ENCODE measurements at places on chromosomes 2 and 18. TPM values are rescaled to one million over a fixed set of nuclear protein-coding genes. Genes with fewer than 3 reads are reported as not detected.

DNA sequence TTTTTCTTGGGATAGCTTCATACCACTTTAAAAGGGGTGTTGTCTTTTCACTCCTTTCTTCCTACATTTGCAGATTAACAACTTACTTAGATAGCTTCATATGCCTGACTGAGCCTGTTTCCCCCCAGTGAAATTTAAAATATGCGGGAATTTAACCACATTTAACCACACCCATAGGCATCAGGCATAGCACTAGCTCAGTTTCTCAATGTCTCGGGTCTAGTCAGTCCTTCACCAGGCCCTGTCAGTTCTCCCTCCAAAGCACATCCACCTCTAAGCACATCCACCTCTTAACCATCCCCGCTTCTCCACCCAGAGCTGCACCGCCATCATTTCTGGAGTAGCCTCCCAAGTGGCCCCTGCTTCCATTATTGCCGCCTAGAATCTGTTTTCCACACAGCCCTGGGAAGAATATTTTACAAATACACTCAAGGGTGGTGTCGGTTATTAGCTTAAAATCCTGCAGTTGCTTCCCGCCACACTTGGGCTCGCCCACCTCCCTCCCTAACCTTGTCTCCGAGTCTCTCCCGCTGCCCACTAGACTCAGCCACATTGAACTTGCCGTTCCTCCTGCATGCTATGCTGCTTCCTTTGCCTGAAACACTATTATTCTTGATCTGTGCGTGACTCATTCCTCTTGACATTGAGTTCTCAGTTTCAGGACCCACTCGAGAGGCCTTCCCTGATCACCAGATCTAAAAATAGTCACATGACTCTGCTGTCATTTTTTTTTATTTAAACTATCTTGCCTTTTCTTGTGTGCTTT, 68.3 kb downstream of the SPTBN1 start:
- H3K27ac ChIP-seq: peak overlapping the region; percentile 61
- no peak for DNase-seq
- peaks cover 30% of the 10 kb centered on the region for H3K4me1 ChIP-seq
- peaks cover 26% of the 10 kb centered on the region for H3K36me3 ChIP-seq
- H3K4me3 ChIP-seq: no peak overlapping the region

- peaks cover 65% of the 10 kb centered on the region for H3K4me1 ChIP-seq
- no peaks in the 10 kb centered on the region for H3K36me3 ChIP-seq
- H3K27me3 ChIP-seq: no peaks in the 10 kb centered on the region
- H3K4me3 ChIP-seq: no peak overlapping the region
Observed at GRCh38 chr2:64657411-64657810, 3.7 kb upstream of the SERTAD2 start.

- H3K27me3 ChIP-seq: no peaks in the 10 kb centered on the region
- H3K4me1 ChIP-seq: no peaks in the 10 kb centered on the region
- no peak overlapping the region for H3K4me3 ChIP-seq
- H3K27ac ChIP-seq: no peak overlapping the region
- no peaks in the 10 kb centered on the region for H3K36me3 ChIP-seq
Observed at GRCh38 chr2:49982871-49983270, 828.6 kb upstream of the FSHR start.

GRCh38 chr2:65377556-65378192, 54.7 kb downstream of the SPRED2 start:
- H3K4me3 ChIP-seq: no peak overlapping the region
- H3K4me1 ChIP-seq: peaks cover 10% of the 10 kb centered on the region
- H3K36me3 ChIP-seq: no peaks in the 10 kb centered on the region
- H3K27ac ChIP-seq: no peak overlapping the region
- no peak for DNase-seq

DNA sequence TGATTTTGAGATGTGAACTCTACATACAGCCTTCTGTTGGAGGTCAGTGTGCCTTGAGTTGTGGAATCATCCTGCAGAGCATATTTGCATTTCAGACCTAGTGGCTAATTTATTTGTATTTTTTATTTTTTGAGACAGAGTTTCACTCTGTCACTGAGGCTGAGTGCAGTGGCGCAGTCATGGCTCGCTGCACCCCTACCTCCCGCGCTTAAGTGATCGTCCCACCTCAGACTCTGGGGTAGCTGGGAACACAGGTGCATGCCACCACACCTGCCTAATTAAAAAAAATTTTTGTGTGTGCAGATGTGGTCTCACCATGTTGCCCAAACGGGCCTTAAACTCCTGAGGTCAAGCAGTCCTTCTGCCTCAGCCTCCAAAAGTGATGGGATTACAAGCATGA, 104.4 kb downstream of the ASXL3 start:
- H3K4me1 ChIP-seq: no peaks in the 10 kb centered on the region
- no peaks in the 10 kb centered on the region for H3K27me3 ChIP-seq

- H3K4me1 ChIP-seq: peaks cover 50% of the 10 kb centered on the region
- peak; percentile 36 for DNase-seq
- no peak overlapping the region for H3K27ac ChIP-seq
Observed at GRCh38 chr18:79504034-79504433, 108.3 kb downstream of the NFATC1 start.

The BABAM2 gene
- polyA plus RNA-seq: 24.0 TPM

The GALM gene
- polyA plus RNA-seq: 6.6 TPM

The LYPD6 gene
- 0.05 TPM for polyA plus RNA-seq

The NPHP1 gene
- polyA plus RNA-seq: 3.0 TPM
